Pulmonary artery endothelial cell (primary cell): ENCODE measurements at places on chromosomes 7 and 10. TPM values are rescaled to one million over a fixed set of nuclear protein-coding genes. Genes with fewer than 3 reads are reported as not detected.

- DNase-seq: no peak
Measured at GRCh38 chr10:29306688-29307087, 17.8 kb downstream of the LYZL1 start.

DNA sequence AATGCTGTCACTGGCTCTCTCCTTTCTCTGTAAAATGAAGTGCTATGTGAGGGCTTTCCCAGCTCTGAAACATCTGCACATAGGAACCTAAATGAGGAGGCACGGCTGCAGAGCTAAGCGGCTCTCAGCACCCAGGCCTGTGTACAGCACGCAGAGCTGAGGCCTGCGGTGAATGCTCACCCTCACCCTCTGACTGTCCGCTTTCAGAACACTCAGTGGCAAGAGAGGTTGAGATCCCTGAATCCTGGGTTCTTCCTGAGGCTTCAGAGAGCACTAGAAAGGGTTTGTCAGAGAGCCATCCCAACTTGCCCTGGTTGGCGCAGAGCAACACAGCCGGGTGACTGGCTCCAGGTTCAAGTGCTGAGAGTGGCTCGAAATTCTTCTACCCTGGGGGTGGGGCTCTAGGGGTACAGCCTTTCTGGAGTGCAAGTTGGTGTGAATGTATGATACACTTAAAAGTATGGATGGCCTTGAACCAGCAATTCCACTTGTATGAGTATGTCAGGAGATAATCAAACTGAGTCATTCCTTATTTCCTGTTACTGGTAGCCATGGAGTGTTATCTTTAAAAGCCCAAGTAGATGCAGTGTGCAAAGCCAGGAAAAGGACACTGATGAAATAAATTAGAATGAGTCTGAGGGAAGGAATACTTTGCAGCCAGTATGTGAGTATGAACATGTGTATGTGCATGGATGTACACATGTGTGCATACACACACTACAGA is 1.7 kb upstream of the CCDC201 start:
- peak; percentile 64 for DNase-seq

DNA sequence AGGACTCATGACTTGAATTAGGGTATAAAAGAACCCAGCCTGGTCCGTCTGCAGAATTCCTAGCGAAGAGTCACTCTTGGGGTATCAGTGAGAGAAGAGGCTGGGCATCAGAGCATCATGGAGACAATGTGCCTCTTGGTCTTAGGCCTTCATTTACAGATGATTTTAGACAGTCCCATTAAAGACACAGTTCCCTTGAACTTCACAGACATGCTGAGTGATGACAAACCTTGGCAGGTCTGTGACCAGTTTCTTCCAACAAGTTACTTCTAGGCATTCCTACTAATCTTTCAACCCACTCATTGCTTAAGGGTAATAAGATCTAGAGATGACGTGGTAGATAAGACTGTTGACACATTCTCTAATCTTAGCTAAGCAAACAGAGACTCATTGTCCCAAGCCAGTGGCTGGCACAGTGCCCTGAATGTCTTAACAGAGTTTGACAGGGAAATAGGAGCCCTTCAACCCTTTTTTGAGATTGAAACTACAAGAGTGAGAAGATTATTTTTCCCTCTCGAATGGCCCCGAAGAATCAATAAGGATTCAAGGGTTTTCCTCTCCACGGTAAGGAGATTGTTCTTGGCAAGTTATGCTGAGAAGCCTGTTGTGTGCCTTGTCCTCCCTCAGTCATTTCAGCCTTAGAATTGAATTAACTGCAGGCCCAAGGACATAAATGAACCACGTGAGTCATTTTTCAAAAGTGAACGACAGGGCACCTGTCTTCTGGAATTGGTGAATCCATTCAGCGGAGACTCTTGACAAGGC is 281.1 kb downstream of the CCDC3 start:
- peak; percentile 91 for DNase-seq

DNA sequence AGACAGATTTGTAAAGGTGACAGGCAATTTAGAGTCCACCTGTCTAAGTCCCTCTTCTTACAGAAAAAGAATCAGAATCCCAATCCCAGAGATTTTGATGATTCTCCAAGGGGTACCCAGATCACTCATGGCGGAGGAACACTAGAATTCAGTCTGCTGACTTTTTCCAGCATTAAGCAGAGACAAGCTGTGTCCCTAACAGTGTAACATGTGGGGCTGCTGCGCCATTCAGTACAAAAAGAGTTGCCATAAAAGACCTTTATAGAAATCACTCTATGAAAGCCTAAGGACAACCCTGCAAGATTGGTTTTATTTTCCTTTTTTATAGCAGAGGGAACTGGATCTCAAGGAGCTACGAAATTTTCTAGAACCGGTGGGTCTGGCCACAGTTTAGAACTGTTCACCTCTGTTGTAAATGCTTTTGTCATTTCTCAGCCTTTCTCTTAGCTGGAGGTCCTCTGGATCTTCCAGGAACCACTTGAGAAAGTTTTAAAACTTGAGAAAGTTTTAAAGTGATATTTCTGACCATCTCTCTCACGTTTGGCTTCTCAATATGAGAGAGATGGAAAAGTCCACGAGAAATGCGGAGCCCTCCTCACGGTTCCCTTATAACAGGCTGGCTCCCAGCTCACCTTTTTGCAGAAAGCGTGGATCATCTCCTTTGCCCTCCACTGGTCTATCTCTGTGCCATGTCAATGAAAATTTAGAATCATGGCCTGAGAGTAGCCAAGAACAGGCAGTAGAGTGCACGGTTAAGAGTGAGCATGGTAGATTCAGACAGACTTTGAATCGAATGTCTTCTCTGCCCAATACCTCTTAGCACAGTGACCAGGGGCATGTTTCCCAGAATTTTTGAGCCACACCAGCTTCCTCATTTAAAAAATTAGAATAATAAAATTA is 826 bp downstream of the GIMAP7 start:
- DNase-seq: no peak

The TMEM26 gene
- total RNA-seq: 0.14 and 0.26 TPM in 2 replicates
